PC-9 (cell line): ENCODE measurements at places on chromosomes 3 and 15. TPM values are rescaled to one million over a fixed set of nuclear protein-coding genes. Genes with fewer than 3 reads are reported as not detected.

DNA sequence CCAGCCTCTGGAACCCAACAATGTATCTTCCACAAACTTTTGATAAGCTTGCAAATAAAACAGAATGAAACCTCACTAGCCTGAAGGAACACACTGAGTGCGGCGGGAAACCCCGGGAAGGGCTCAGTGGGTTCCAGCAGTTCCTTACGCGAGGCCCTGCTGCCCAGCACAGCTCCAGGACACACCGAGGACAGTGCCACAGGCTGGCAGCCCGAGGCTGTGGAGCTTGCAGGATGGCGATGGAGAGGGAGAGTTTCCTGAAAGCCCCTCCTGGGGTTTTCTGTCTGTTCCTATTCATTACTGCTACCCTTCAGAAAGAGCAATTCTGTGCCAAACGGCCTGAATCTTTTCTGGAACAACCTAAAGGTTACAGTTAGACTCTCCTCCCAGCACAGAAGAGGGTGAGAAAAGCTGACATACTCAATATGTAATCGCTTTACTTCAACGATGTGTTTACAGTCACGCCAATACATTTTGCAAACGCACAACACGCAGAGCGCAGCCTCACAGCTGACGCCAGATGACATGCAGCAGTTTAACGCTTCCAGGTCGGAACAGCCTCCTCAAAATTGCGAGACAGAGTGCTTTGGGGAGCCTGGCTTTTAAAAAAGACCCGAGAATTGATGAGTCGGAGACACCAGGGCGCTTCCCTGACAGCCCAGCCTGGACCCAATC lies 57.1 kb upstream of the RPL32 start:
- no peak for DNase-seq

DNA sequence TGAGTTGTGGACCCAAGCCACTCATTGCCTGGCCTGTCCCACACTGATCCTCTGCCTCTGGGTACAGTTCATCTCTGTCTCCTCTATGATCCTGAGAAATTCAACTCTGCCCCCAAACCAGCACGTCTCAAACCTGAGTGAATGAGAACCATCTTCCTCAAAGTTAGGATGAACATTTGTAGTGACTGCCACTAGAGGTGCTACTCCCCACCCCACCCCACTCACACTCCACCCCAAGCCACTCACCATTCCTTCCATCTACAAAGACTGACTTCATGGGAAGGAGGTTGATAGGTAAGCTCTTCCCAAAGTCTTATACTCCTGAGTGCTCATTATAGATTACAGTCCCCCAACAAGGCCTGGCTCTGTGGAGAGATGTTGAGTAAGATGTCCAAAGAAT lies 43.8 kb downstream of the NEK10 start:
- no peak for DNase-seq

DNA sequence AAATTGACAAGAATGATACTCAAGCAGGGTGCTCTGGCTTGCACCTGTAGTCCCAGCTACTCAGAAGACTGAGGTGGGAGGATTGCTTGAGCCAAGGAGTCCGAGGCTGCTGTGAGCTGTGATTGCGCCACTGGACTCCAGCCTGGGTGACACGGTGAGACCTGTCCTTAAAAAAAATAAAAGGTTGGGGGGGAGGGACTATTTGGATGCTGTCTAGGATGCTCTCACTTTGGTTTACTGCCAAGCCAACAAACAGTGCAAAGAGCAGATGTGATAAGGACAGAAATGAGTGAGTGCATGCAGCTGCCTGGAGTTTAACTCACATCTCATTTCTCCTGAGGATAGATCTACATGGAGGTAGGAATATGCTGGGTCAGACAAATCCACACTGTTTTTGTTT lies 130.0 kb downstream of the FRMD4B start:
- no peak for DNase-seq

DNA sequence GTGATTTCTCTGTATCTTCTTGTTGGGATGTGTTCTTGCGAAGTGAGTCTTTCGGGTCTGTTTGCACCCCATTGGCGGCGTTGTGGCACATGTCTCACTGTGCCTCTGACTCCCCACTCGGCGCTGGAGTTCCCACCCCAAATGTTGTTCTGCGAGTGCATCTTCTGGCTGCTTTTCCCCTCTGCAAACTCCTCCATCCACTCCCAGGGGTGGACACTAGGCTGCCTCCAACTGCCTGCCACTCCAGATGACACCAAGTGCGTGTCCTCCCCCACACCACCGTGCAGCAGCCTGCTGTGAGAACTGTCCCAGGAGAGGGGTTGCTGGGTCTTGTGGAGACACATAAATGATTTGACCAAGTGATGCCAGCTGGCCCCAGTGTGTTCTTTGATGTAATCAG lies 17.6 kb downstream of the EFCC1 start:
- no peak for DNase-seq

GRCh38 chr15:100903168-100903554 lies 16.0 kb upstream of the LRRK1 start:
- no peak for DNase-seq

DNA sequence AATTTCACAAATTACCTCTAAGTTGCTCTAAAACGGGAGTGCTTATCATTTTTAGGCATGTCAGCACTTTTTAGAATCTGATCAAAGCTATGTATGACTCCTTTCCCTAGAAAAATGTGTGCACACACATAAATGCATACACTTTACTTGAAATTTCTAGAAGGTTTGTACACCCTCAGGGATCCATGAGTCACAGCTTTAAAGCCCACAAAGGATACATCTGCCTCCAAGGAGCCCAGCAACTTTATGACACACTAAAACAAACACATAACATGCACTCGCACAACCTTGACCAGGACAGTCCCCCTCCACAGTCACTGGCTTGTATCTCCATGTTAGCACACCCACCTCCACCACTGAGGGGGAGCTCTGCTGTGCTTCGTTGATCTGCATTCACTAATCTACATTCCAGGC lies 722.0 kb upstream of the CFAP20DC start:
- no peak for DNase-seq

GRCh38 chr15:95262866-95263564 lies 1031.7 kb downstream of the MCTP2 start:
- no peak for DNase-seq

DNA sequence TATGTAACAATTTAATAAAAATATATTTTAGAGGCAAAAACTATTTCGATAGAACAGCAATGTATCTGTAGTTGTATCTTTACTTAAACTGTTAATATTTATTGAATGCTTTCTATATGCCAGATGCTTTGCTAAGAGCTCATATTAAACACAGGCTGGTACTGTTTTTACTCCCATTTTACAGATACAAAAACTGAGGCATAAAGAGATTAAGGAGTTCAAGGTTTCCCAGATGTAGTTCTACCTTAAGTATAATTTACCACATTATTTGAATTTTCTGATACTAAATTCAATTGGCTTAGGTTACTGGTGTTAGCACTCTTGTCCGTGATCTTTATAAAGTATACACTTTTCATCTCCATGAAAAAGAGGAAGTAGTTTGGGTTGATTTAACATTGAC lies 149.8 kb downstream of the ROBO2 start:
- DNase-seq, result no peak

DNA sequence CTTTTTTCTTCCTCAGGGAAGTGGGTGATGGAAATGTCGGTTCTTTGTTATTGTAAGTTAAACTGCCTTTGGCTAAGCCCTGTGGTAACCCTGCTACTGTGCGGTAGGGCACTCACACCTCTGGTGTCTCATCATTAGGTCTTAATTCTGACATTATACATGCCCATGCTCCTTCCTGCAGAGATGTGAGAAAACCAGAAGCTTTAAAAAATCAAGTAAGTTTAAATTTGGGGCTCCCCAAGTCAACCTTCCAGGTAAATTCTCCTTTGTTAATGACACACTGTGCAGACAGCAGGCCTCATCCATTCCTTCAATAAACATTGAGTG lies 155.8 kb downstream of the FAM43A start:
- DNase-seq, result no peak

DNA sequence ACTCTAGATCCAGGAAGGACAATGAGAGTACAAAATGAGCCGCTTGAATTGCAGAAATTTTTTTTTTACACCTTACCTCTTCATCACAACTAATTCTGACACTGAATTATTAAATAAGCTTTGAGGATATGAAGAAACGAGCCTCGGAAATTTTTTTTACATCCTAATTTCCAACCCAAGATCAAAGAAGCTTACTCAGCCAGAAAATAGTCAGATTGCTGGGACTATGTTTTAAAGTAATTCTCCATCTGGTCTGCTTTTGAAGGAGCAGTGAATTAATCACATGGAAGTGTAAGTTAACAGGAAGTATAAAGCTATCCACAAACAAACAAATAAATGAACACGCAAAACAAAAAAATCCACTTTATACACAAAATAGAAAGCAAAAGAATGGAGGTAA lies 437.0 kb upstream of the KCNMB2 start:
- DNase-seq, result no peak

DNA sequence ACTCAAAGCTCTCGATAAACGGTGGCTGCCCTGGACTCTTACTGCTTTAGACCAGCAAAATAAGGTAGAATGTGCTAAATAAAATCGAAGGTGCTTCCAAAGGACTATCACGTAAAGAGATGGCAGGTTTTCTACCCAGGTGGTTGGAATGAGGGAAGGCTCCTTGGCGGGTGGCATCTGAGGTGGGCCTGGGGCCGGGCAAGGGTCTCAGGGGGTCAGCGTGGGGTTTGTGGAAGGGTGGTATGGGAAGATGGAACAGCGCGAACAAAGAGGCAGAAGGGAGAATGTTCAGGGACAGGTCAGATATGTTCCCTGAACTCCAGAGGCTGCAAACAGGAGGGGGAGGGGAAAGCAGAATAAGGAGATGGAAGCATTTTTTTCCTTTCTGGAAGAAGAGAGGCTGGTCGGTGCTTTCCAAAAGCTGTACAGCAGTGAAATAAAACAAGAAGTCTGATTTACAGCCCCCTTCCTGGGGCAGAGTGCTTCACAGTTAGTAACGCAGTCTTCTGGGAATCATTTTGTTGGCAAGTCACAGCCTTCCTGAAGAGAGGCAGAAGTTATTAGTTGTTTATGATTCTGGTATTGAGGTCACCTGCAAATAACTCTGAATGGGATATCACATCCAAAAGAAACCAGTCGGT lies 58.3 kb upstream of the ATG7 start:
- no peak for DNase-seq

GRCh38 chr3:52227117-52227516 lies 1.7 kb upstream of the TLR9 start:
- no peak for DNase-seq

DNA sequence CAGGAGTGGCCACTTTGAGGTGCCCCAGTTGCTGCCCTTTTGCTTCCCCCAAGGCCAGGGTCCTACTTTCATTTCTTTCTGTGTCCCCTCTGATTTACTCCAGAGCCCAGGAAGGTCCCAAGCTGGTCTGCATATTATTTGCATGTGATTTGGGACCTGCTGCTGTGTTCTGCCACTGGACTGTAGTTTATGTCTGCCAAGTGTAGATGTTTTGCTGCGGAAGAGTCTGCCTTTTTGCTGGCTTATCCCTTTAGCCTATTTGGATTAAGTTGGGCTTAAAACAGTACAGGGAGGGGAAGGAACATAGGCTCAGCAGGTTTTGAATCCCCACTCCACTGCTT lies 21.4 kb downstream of the NOX5 start:
- DNase-seq, result no peak

GRCh38 chr3:15404767-15405166 lies 22.6 kb downstream of the METTL6 start:
- DNase-seq, result no peak

GRCh38 chr15:55774113-55774970 lies 31.4 kb upstream of the PRTG start:
- peak; percentile 35 for DNase-seq

- no peak for DNase-seq
Measured at GRCh38 chr3:56985878-56986277, 74.6 kb upstream of the SPATA12 start.

HACL1 gene
- total RNA-seq, result 28.7 and 31.7 TPM in 2 replicates

DUSP7 gene
- 9.4 and 9.5 TPM in 2 replicates for total RNA-seq

MUC20 gene
- 98.1 and 176 TPM in 2 replicates for total RNA-seq

CCDC39 gene
- total RNA-seq, result 0.26 TPM in 1 of 2 replicates, not detected in the other

FSTL1 gene
- 225 and 256 TPM in 2 replicates for total RNA-seq

SCAANT1 gene
- not detected in 2 replicates for total RNA-seq

EBLN2 gene
- total RNA-seq, result 5.5 and 5.6 TPM in 2 replicates

ACOX2 gene
- total RNA-seq, result 2.8 and 3.5 TPM in 2 replicates

NR2E3 gene
- total RNA-seq, result 1.5 and 2.1 TPM in 2 replicates

PFKFB4 gene
- total RNA-seq, result 11.7 and 13.3 TPM in 2 replicates

LRIG1 gene
- not detected in 2 replicates for total RNA-seq
